ENCODE measurements at places on chromosomes 4 and X.
A peak's percentile ranks its signal among the peaks of the same experiment; 100 is the strongest.

GRCh38 chr4:141569141-141569540, 67.2 kb upstream of the IL15 start:
- H3K36me3 ChIP-seq = no peaks in the 10 kb centered on the region
- H3K27me3 ChIP-seq = no peaks in the 10 kb centered on the region
- no peak for DNase-seq
- no peak overlapping the region for H3K27ac ChIP-seq
- H3K4me1 ChIP-seq = no peaks in the 10 kb centered on the region
- H3K4me3 ChIP-seq = no peak overlapping the region

- H3K4me1 ChIP-seq = peaks cover 2% of the 10 kb centered on the region
- H3K36me3 ChIP-seq = no peaks in the 10 kb centered on the region
Measured at GRCh38 chrX:8967461-8967860, 66.5 kb downstream of the FAM9B start.

GRCh38 chr4:122555216-122555615, 65.7 kb downstream of the IL21 start:
- no peak overlapping the region for H3K4me3 ChIP-seq
- H3K27me3 ChIP-seq = no peaks in the 10 kb centered on the region
- H3K4me1 ChIP-seq = peaks cover 11% of the 10 kb centered on the region
- no peaks in the 10 kb centered on the region for H3K36me3 ChIP-seq
- DNase-seq = no peak
- no peak overlapping the region for H3K27ac ChIP-seq

DNA sequence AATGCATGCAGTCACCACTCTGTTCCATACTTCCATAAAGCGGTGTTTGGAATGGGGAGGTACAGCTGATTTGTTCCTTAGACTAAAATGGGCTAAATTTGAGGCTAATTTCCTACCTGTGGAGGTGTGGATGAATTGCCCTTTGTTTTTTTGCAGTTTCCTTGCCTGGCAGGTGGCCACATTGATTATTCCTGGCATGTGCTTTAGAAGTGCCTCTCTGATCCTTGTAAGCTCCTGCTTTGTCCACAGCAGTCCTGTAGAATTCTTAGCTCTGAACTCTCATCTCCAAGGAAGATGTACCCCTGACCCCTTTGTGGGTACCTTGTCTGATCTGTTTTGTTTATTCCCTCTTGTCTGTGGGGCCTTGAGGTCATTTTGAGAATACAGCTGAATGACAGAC, 136.8 kb downstream of the ADGRL3 start:
- no peak overlapping the region for H3K4me3 ChIP-seq
- no peaks in the 10 kb centered on the region for H3K36me3 ChIP-seq
- no peaks in the 10 kb centered on the region for H3K27me3 ChIP-seq
- H3K27ac ChIP-seq = no peak overlapping the region

DNA sequence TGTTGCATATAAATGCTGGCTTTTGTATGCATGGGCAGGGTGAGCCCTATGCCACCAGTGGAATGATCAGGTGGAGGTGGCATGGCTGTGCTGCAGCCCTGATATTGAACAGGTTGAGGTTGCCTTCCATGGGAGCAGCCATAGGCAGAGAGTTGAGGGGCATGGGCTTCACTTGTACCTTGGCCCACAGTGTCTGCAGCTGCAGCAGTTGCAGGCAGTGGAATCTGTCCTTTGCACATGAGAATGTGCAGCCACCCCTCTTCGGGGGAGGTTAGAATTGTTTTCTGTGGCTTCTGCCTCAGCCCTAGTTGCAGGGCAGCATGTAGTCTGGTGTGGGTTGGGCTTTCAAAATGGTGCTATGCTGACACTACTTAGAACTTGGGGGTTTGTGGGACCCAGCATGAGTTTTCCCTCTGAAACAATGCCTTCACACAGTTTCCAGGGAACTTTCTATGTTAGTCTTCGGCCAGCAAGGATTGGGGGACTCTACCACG, 25.4 kb upstream of the VSIG1 start:
- H3K27ac ChIP-seq = peak overlapping the region; percentile 87
- H3K36me3 ChIP-seq = peaks cover 1% of the 10 kb centered on the region
- DNase-seq = no peak
- H3K27me3 ChIP-seq = no peaks in the 10 kb centered on the region
- H3K4me3 ChIP-seq = peak overlapping the region; percentile 85

DNA sequence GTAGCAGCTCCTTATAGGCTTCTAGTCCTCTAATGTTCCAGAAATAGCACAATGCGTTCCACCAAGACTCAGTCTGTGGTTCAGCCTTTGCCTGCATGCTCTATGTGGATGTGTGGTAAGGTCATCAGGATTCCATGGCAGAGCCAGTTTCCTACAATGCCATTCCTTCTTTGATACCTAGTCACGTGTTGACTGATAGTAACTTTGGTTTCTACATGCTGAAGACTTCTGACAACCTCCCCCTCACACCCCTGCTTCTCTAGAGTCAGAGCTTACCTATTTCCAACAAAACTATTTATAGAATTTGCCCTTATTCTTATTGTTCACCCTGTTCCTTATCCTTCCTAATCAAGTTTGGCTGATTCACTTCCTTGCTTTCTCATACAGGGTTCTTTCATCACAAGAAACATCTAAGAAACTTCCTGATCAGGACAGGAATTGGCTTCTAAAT, 81.1 kb downstream of the CT47B1 start:
- no peak overlapping the region for H3K27ac ChIP-seq
- no peak for DNase-seq
- no peaks in the 10 kb centered on the region for H3K36me3 ChIP-seq

- no peak overlapping the region for H3K27ac ChIP-seq
- H3K4me3 ChIP-seq = no peak overlapping the region
- no peaks in the 10 kb centered on the region for H3K27me3 ChIP-seq
Measured at GRCh38 chr4:16205298-16206164, 20.7 kb downstream of the TAPT1 start.

DNA sequence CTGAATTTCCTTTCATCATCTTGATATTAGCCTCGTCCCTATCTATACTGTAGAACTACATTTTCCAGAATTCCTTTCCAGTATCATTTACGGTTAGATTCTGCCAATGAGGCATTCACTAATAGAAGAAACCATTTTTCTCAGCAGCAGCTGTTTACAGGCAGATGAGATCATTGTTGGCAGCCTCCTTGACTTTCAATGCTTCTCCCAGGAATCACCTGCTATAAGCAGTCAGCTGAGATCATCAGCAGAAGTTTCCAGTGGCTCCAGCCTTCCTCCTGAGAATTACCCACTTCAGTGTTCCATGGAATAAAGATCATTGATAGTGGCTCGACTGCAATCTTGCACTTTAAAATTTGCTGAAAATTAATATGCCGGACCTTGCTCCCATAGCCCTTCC, 157.3 kb upstream of the TET2 start:
- H3K27me3 ChIP-seq = peaks cover 11% of the 10 kb centered on the region
- H3K27ac ChIP-seq = no peak overlapping the region
- no peak overlapping the region for H3K4me3 ChIP-seq
- no peak for DNase-seq

DNA sequence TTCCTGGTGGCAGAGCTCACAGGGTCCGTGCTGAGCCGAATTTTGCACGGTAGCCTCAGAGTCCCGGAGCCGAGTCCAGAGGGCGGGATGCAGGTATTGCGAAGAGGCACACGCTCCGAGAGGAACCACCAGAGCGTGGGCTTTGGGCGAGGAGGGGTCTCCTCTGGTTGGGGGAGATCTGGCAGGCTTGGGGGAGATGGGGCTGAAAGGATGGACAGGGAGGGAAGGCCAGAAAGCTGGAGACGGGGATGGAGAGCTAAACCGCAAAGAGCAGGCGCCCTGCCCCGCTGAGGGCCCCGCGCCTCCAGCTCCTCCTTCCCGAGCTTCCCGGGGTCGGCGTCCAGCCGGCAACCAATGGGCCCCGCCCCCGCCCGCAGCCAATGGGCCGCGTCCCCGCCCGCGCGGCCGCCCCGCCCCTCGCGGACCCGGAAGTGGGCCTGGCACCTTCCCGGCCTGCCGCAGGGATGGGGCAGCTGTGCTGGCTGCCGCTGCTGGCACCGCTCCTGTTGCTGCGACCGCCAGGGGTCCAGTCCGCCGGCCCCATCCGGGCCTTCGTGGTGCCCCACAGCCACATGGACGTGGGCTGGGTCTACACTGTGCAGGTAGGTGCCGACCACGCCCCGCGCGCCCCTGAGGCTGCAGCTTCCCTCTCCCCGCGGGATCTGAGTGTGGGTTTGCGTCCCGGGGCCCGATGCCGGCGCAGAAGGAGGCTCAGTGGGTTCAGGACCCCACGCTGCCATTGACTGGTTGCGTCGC, at the start of gene MAN2B2:
MAN2B2 (plus strand) TSS at position 443 of the 756 bp plus-strand sequence; CDS start at position 465, 22 bp downstream.
- peaks cover 10% of the 10 kb centered on the region for H3K4me1 ChIP-seq
- DNase-seq = peak; percentile 86
- H3K27ac ChIP-seq = peak within 1 kb of the TSS; percentile 84
- peak within 1 kb of the TSS; percentile 87 for H3K4me3 ChIP-seq
- peaks cover 10% of the 10 kb centered on the region for H3K27me3 ChIP-seq
- H3K36me3 ChIP-seq = peaks cover 18% of the 10 kb centered on the region

DNA sequence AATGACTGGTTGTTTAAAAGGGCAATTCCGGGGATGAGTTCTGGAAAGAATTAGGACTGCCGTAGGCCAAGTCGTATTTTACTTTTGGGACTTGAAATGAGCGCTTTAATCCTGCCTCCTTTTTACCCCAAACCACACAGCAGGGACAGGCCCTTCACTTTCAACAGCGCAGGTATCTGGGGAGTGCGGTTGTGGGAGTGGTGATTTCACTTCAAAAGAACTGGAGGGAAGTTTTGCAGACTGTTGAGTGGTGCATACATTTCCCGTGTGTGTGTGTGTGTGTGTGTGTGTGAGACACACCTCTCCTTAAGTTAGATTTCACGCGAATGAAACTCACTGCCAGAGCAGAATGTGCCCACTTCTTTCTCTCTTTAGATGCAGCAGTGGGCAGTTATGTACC, 2.8 kb downstream of the NHS start:
- H3K4me1 ChIP-seq = no peaks in the 10 kb centered on the region
- H3K36me3 ChIP-seq = no peaks in the 10 kb centered on the region
- H3K27ac ChIP-seq = no peak overlapping the region
- peak overlapping the region; percentile 24 for H3K4me3 ChIP-seq
- peak; percentile 5 for DNase-seq

Measured in T-helper 2 cell treated with Interferon-gamma antibody and Interleukin-4, amounts not matched to agents 5 μg/mL and 100 μg/mL, for 36 hours (primary cell).